Fibroblast of the aortic adventitia (primary cell): ENCODE measurements at places on chromosomes 11 and 22. TPM values are rescaled to one million over a fixed set of nuclear protein-coding genes. Genes with fewer than 3 reads are reported as not detected.

The RFPL1 gene
- not detected in 2 replicates for total RNA-seq

The MMP7 gene
- total RNA-seq = not detected in 2 replicates

The KCNK7 gene
- 0.09 and 0.65 TPM in 2 replicates for total RNA-seq

The PIWIL4 gene
- total RNA-seq = 2.7 and 5.6 TPM in 2 replicates

The LARGE2 gene
- total RNA-seq = not detected in 2 replicates

The CCDC73 gene
- total RNA-seq = not detected in 2 replicates

The MIAT gene
- total RNA-seq = 0.72 and 2.0 TPM in 2 replicates

The STIM1 gene
- 21.6 and 43.5 TPM in 2 replicates for total RNA-seq

The CHORDC1 gene
- total RNA-seq = 36.6 and 39.9 TPM in 2 replicates

The MS4A7 gene
- not detected in 2 replicates for total RNA-seq

The GNAZ gene
- 1.3 and 3.1 TPM in 2 replicates for total RNA-seq

The TNNT3 gene
- 0.81 and 6.5 TPM in 2 replicates for total RNA-seq

The A4GALT gene
- total RNA-seq = 18.2 and 22.2 TPM in 2 replicates

The NFAM1 gene
- total RNA-seq = not detected in 2 replicates

The TMEM41B gene
- total RNA-seq = 26.8 and 37.8 TPM in 2 replicates

The FXYD2 gene
- not detected in 2 replicates for total RNA-seq

The COMMD9 gene
- 31.3 and 39.9 TPM in 2 replicates for total RNA-seq

The GGTLC2 gene
- total RNA-seq = not detected in 2 replicates

The SLC5A12 gene
- total RNA-seq = 0.09 TPM in 1 of 2 replicates, not detected in the other

The JAM3 gene
- total RNA-seq = 61.6 and 63.0 TPM in 2 replicates

The CRKL gene
- total RNA-seq = 35.0 and 44.7 TPM in 2 replicates

The C11orf16 gene
- not detected in 2 replicates for total RNA-seq
